M059J (cell line): ENCODE measurements at places on chromosomes 3 and 15.

DNA sequence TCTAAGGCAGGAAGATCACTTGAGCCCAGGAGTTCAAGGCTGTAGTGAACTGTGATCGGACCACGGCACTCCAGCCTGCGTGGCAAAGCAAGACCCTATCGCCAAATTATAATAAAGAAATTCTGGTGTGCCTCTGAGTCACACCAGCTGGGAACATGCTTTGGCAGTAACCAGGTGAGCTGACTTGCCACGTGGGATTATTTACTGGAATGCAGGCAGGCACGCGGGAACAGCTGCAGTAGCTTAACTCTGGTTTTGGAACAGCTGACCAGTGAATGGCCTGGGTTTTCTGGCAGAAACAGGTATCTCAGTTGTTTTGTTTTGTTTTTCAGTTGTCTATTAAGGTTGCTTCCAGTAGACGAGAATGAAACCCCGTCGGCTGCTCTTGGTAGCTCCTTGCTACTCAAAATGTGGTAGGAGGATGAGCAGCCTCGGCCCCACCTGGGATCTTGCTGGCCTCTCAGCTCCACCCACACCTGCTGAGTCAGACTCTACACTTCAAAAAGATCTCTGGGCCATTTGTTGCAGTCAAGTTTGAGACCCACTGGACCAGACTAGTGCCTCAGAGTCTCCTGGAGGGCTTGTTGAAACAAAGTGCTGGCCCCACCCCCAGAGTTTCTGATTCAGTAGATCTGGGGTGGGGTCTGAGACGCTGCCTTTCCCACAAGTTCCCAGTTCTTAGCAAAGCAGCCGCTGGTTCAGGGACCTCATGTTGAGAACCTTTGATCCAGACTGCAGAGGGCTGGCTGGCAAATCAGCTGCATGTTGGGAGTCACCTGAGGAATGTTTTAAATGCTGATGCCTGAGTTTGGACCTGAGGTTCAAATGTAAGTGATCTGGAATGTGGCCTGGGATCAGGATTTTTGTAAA lies 26.6 kb downstream of the IDH2 start:
- DNase-seq: no peak

- no peak for DNase-seq
Measured at GRCh38 chr15:67853454-67853853, 13.6 kb upstream of the RNU6-1 start.

DNA sequence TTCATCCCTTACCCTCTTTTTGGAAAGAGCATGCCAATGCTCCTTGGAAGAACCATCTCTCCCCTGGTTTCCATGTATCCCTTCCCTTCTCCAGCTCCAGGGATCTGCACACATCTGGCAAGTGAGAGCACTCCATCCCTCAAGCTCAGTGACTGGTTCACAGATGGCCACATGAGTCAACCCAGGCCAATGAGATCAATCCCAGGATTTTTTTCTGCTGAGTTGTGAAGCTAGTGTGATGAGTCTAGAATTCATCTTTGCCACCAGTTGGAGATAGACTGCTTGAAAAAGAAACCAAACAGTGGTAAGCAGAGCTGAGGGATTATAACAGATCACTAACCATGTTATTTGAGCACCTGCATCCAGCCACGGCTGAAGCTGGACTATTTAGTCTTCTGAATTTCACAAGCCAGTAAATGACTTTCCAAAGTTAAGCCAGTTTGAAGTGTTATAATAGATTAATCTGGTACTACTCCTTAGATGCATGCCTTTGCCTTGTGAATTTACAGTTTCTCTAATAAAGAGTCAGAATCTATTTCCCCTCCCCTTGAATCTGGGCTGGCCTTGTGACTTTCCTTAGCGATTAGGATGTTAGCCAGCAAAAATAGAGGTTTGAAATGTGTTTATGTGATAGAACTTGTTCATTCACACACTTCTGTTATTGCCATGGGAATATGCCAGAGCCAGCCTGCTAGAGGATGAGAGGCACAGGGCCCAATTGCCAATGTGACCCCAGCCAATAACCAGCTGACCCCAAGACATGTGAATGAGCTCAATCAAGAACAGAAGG lies 159.8 kb downstream of the WNT5A start:
- DNase-seq: peak; percentile 64

DNA sequence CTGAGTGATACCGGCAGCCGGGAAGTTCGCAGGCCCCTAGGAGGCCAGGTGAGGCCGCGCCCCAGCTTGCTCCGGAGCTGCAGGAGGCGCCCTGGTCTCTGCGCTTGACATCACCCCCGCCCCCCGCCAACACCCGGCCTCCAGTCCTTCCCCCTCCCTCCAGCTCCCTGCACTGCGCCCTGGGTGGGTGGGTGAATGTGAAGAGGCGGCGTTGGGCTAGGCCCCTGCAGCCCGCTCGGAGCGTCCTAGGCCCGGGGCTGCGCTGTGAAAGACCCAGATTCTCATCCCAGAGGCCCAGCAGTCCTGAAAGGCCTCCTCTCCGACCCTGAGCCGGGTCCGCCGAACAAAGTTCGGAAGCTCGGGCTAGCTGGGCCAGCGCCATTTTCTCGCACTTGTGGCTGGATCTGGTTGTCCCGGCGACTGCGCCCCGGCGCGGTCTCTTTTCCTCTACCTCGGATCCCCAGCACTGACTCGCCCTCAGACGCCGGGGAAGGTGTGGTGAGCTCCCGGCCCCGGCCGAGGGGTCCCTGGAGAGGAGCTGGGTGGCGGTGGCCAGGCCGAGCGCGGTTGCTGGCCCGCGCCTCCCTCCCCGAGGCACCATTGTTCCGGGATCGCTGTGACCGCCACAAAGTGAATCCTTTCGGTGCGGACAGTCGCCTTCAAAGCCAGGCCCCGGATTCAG lies 12.9 kb downstream of the ZIC4 start:
- peak; percentile 57 for DNase-seq

DNA sequence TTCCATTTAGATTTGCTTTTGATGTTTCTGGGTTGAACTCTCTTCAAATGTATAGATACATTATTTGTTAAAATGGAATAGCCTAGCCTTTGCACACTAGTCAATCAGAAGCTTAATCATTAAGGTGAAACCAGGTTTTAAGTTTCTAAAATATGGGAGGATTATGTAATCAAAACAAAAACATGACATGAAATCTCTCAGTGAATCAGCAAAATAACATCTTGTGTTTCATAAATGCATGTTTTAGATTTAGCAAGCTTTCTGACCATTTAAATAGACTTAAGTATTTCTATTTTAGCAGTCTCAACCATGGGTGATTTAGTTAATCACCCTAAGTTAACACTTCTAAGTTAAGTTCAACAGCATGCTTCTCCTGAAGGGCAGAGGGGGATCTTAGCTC lies 11.3 kb downstream of the GTF2E1 start:
- DNase-seq: no peak

- peak; percentile 84 for DNase-seq
Measured at GRCh38 chr3:124559846-124560574, 170.2 kb upstream of the UMPS start.

DNA sequence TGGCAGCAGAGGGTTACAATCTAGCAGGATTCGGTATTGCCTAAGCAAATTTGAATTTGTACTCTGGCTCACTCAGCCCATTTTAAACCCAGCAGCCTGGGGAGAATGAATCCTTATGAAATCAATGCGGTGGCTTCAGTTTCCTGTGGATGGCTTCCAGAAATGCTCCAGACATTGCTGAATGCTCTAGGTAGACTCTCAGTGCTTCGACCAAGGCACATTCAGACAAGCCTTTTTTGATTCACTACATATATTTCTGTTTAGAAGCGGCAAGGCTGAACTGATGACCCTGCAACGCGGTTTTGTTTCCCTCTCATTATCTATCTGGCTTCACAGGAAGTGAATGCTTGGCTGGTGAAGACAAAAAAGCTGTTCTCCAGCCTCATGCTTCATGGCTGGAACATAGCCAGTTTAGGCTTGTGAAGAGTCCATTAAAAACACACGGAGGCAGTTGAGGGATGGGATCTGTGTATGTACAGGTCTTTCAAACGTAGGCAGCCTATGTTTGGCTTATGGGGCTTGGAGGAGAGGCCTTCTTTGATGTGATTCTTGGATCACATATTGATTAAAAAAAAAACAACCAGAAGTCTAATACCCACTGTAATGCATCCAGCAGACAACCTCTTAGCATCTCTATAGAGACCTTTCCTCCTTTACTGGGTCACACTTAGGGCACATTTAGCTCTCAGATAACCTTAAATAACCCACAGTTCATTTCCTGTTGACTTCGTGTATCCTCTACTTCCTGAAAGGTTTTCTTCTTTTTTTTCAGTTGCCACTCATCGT lies 400.2 kb upstream of the TBL1XR1 start:
- peak; percentile 93 for DNase-seq

- DNase-seq: no peak
Measured at GRCh38 chr15:90960298-90961091, 5.8 kb downstream of the RCCD1 start.
